ENCODE measurements at places on chromosomes 11 and 22. TPM values are rescaled to one million over a fixed set of nuclear protein-coding genes. Genes with fewer than 3 reads are reported as not detected.

Gene TRIM48
- total RNA-seq, result not detected

Gene IGLL1
- total RNA-seq, result not detected

Gene OSBP2
- 2.1 TPM for total RNA-seq

Gene APOA5
- total RNA-seq, result not detected
